ENCODE measurements at places on chromosomes 2 and 18. TPM values are rescaled to one million over a fixed set of nuclear protein-coding genes. Genes with fewer than 3 reads are reported as not detected.

The UGT1A7 gene
- not detected for polyA plus RNA-seq

The SFXN5 gene
- 5.8 TPM for polyA plus RNA-seq

The ASB18 gene
- polyA plus RNA-seq: not detected

The CEBPZOS gene
- 55.3 TPM for polyA plus RNA-seq

The KHK gene
- polyA plus RNA-seq: 0.17 TPM

The ABCB11 gene
- polyA plus RNA-seq: not detected

The NEB gene
- 0.26 TPM for polyA plus RNA-seq

The OTOF gene
- polyA plus RNA-seq: not detected

The PLEKHH2 gene
- 6.9 TPM for polyA plus RNA-seq

The REG3A gene
- polyA plus RNA-seq: not detected

The MRPL53 gene
- 33.9 TPM for polyA plus RNA-seq

DNA sequence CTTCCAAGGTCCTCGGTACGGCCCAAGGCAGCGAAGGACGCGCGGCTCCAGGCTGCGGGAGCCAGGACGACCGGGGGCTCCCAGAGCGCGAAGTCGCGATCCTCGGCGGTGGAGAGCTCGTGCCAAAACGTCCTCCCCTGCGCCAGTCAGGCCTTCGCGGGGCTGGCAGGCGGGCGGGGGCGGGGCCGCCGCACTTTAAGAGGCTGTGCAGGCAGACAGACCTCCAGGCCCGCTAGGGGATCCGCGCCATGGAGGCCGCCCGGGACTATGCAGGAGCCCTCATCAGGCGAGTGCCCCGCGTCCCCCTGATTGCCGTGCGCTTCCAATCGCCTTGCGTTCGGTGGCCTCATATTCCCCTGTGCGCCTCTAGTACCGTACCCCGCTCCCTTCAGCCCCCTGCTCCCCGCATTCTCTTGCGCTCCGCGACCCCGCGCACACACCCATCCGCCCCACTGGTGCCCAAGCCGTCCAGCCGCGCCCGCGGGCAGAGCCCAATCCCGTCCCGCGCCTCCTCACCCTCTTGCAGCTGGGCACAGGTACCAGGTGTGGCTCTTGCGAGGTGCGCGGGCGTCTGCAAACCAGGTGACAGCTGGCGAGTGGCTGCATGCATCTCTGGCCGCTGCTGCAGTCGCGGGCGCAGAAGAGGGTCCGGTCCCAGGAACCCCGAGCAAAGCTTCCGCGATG, at the start of gene CIDEA:
CIDEA (plus strand) TSS at position 226 of the 684 bp plus-strand sequence; CDS start at position 249, 23 bp downstream.
- no peak for DNase-seq

DNA sequence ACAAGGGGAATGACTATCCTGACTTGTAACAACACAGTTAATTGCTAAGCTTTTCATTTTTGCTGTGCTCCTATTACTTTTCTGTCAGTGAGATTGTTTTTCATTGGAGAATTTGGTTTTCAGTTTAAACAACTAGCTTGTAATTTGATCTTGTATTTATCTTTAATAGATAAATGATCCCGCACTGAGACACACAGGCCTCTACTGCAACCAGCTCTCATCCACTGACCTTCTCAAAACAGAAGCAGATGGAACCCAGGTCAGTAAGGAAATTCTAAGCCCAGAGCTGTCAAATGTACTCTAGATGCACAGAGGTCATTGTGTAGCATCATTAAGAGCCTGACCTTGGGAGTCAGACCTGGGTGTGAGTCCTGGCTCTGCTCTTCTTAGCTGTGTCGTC, 30.7 kb downstream of the PTRHD1 start:
- peak; percentile 31 for DNase-seq

- no peak for DNase-seq
These were observed 167.7 kb downstream of the TDRD15 start for GRCh38 chr2:21291426-21291825.

DNA sequence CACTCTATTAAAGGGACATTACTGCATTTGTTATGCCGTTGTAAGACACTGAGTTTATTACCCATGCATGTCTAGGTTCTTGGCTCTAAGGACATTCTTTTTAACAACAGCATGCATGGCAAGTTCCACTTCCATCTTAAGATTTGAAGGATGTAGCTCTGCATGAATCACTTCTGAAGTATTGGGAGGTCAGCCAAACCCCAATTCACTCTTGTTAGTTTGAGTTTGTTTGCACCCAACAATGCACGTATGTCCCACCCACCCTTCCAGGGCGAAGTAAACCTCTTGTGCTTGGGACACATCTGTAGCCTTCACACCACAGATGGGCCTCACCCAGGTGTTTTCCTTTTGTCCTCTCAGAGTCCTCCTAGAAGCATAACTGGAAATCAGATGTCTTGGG, 5.6 kb upstream of the LAMA3 start:
- peak; percentile 60 for DNase-seq

DNA sequence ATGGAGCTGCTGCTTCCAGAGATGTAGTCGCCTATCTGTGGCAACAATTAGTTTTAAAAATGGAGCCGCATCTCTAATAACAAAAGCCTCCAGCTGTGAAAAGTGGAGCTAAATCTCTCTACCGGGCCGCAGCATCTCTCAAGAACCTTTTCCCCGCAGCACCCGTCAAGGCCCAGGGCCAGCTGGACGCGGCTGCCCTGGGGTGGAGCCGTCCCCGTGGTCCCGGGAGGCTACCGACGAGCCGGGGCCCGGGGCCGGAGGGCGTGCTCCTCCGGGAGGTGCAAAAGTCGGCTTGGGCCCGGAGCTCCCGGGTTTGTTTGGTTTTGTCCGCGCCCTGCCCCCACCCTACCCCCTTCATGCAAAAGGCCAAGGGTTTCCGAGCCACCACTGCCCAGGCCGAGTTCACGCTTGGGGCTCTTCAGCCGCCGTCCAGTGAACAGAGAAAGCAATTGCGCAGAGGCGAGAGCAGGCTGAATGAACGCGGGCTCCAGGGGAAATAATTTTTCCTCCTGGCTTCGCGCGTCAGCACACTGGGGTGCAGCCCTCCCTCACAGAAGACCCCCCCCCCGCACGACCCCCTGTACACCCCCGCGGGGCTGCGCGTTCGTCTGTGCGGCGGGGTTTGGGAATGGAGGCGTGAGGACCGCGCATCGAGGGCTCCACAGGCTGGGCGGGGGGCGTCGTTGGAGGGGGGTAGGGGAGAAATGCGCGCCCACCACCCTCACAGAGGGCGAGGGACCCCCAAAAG, 557 bp upstream of the GREB1L start:
- no peak for DNase-seq

- no peak for DNase-seq
These were observed 36.2 kb downstream of the POU3F3 start for GRCh38 chr2:104889960-104890684.

GRCh38 chr2:105691947-105692390, 52.7 kb upstream of the NCK2 start:
- DNase-seq: no peak

GRCh38 chr2:23409248-23409647, 24.3 kb downstream of the KLHL29 start:
- no peak for DNase-seq

- DNase-seq: no peak
These were observed 15.2 kb downstream of the POLI start for GRCh38 chr18:54284535-54284934.

- peak; percentile 73 for DNase-seq
These were observed 631.5 kb downstream of the NYAP2 start for GRCh38 chr2:226030788-226031646.

DNA sequence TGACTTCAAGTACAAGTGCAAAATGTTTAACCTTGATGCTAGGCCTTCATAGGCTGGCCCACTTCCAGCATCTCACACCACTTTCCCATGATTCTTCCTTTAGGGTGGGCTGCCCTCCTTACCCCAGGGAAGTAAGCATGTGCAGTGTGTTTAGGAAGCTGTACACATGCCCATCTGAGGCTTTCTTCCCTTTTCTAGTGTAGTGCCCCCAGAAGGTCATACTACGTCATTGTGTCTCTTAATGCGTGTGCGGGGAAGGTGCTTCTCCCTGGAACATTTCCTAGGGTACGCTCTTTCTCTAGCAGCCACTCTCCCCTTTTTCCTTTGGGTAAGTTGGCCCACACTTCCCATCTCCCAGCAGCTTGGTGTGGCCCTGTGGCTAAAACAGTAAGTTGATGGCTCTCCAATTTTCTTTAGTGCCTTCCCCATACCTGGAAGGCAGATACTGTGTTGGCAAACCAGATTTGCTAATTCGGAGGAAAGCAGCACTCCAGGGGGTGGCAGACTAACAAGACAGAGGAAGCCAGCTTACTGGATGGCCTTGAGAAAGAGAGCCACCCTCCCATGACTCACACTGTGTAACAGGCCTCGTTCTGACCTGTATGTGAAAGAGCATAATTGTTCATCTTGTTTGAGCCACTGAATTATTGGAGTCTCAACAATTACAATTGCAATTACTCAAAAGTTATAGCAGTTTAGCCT, 1.1 kb upstream of the SULT6B1 start:
- DNase-seq: peak; percentile 87
